ENCODE measurements at places on chromosomes 12 and 14. TPM values are rescaled to one million over a fixed set of nuclear protein-coding genes. Genes with fewer than 3 reads are reported as not detected.
A peak's percentile ranks its signal among the peaks of the same experiment; 100 is the strongest.

The SOAT2 gene
- not detected for total RNA-seq

The SLC17A8 gene
- not detected for total RNA-seq

The NID2 gene
- total RNA-seq, result 0.38 TPM

DNA sequence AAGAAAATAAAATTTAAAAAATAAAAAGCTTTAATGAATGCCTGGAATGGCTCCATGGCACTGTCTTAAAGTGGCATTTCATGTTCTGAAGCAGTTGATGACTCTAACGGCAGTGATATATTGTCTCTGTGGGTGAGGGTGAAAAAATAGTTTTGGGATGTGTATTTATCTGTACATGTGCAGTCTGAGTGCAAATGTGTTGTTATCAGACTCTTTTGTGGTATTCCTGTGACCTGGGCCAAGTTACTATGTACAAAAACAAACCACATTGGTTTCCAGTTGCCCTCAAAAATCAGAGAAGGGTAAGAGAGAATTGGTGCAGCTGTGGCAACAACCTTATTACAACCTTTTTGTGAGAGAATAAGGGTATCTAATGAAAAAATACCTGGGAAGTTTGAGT lies 81.7 kb upstream of the CCDC91 start:
- DNase-seq, result no peak

The KSR2 gene
- not detected for total RNA-seq

DNA sequence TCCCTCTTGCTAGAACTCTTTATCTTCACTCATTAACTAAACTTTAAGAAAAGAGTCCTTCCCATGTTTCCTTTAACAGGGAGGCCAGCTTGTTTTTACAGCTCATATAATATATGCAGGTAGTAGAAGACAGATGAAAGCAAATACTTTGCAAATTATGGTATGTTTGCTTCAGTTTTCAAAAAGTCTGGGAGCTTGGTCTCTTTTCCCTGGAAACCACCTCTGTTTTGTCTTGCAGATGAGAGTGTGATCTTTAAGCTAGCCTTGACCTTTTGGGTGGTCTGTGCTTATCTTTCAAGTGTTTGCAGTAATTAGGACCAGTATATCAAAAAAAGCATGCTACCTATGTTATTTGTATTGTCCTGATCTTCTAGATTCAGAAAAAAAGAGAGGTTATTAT lies 62.7 kb downstream of the ERC1 start:
- no peak for DNase-seq

GRCh38 chr14:104773505-104774452 lies 20.8 kb downstream of the SIVA1 start:
- no peak for DNase-seq

GRCh38 chr12:79162948-79163347 lies 298.4 kb downstream of the SYT1 start:
- DNase-seq, result no peak

DNA sequence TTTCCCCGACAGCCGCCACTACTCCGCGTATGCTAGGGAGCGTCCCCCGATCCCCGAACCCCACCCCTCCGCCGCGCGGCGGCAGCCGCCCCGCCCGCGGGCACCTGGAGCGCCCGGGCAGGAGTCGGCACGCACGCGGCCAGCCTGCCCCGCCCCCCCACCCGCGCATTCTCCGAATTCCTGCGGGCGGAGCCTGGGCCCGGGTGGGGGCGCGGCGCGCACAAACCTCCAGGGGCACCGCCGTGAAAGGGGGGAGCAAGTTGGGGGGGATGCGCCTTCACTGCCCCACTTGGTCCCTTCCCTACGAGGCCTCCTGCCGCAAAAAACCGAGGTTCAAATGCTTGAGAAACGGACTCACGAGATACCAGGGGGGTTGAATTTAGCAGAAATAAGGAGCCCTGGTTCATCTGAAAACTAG lies 1.7 kb downstream of the AJUBA start:
- no peak for DNase-seq

The PDE3A gene
- total RNA-seq, result under 0.01 TPM

- DNase-seq, result no peak
Observed at GRCh38 chr12:1821805-1822204, 1.4 kb downstream of the LRTM2 start.

DNA sequence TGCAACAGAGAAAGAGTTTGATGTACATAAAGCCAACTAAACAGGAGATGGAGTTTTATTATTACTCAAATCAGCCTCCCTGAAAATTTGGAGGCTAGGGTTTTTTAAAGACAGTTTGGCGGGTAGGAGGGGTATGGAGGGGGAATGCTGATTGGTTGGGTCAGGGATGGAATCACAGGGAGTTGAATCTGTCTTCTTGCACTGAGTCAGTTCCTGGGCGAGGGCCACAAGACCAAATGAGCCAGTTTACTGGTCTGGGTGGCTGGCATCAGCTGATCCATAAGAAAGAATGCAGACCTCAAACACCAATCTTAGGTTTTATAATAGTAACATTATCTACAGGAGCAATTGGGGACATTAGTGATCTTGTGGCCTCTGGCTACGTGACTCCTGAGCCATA lies 64.9 kb downstream of the RIN3 start:
- peak; percentile 25 for DNase-seq

- DNase-seq, result no peak
Observed at GRCh38 chr14:79376557-79376956, 834.7 kb downstream of the DIO2 start.

DNA sequence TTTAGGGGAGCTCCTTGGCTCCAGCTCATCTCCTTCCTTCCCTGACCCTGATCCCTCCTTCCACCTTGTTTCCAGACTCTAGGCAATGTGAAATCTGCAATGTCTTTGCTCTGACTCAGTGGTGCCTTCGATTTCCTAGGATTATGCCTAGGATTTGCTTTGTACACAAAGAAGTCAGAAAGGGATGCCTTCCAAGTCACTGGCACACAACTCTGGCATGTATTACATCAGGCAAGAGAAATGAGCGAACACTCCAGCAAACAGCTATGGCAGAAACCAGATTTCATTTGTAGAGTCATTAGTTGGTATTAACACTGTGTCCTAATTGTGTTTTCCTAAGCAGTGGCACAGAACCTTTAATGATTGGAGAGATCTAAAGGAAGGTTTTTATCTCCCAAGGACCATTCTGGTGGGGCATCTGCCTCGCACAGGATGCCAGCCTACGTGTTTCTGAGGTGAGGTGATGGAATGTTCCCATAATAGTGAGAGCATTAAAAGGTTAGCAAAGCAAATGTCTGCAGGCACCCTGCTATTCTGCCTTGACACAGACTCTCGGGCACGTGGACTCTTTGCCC lies 84.9 kb downstream of the WSCD2 start:
- DNase-seq, result no peak

- DNase-seq, result peak; percentile 80
Observed at GRCh38 chr12:30695199-30696102, at the start of gene IPO8. Gene IPO8, minus strand, starts transcription at chr12:30695869. Its CDS starts 222 bp downstream, at chr12:30695647.

GRCh38 chr14:60304509-60304908 lies 55.5 kb downstream of the PPM1A start:
- no peak for DNase-seq

The PLA2G1B gene
- total RNA-seq, result not detected

DNA sequence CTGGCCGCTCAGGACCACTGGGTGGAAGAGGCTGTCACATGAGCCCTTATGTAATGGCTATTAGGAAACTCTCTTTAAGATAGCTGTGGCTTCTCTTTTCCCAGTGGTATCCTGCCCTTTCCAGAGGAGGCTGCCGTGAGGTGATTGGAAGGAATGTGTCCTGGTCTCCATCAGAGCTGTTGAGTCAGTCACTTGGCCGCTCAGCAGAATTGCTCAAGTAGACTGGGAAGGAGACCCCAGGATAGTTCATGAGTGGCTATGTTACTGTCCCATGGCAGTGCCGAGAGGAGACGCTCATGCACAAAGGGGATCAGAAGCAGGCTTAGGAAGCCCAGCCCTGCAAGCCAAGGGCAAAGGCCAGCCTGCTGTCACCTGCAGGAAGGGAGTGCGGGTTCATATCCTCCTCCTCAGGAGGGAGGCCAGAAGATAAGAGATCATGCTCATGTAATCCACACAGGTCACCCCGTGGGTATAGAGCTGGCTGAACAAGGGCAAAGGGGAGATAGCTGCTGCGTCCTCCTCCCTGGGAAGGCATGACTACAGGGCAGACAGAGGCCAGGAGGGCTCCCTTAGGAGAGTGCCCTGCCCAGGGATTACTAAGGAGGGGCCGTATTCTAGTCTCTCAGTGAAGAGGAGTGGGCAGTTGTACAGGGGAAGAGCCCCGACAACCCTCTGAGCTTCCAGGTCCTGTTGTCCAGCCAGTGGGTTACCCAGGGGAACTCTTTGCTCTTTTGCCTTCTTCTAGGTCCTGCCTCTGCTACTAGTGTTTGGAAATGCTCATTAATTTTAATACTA lies 137.0 kb upstream of the MAX start:
- DNase-seq, result peak; percentile 22

DNA sequence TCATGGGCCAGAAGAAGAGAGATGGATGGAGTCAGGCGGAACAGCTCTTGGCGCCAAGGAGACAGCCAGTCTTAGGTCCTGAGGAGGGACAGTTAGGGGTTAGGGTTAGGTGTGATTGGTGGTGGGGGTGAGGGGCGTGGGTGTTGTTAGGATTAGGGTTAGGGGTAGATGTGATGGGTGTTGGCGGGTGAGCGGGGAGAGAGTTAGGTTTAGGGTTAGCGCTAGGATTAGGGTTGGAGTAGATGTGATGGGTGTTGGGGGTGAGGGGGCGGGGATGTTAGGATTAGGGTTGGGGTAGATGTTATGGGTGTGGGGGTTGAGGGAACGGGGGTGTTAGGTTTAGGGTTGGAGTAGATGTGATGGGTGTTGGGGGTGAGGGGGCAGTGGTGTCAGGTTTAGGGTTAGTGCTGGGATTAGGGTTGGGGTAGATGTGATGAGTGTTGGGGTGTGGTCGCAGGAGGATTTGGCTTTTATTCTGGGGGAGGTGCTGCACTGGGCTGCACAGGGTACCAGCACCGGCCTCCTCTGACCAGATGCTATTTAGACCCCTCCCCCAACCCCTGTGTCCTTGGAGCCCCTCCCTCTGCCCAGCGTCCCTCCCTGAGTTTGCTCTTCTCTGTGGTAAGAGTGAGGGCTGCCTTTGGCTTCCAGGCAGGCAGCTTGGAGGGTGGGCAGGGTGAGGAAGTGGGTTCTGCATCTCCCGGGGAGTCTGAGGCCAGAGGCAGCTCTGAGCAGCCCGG lies 35.6 kb upstream of the FBRSL1 start:
- no peak for DNase-seq

- peak; percentile 12 for DNase-seq
Observed at GRCh38 chr12:81303935-81304334, 226.1 kb downstream of the ACSS3 start.

DNA sequence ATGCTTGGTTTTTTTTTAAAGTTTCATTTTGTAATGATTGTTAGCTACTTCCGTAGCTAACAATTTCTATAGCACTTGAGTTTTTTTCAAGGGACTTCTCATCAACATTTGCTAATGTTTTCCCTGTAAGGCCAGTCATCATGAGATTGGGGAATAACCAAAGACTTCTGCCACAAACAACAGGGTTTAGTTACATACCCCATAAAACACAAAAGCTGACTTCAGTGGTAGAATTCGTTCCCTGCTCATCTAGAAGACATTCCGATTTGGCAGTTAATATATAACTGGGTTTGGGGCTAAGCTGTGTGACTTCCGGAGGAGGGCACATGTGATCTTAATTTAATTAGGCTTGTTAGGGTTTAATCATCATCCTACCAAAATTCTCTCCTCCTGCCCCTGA lies 22.9 kb downstream of the EGLN3 start:
- DNase-seq, result no peak

- DNase-seq, result no peak
Observed at GRCh38 chr14:34957771-34958286, 25.0 kb upstream of the SRP54 start.

DNA sequence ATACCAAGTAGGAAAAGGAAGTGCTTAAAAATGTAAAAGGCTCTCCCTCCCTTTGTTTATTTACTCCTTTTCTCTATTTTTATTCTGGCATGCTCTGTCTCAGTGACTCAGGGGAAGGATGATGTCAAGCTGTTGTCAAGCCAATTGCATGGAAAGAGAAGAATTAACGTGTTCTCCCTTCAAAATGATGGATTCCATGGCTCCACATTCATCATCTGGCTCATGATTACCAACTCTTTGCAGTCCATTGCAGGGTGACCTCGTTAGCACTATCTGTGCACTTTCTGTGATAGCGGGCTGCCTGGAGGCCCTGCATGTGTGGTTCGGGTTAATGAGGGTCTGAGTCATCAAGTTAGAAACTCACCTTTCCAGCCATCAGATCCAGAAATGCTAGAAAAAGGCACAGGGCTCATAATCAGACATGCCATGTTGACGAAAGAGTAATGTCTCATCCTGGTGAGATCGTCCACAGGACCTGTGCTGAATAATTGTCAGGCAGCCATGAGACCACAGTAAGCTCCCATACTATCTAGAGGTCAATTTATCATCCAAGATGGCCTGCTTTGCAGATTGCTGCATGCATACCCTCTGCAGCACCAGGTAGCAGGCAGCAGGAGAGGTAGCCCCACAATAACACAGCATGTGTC lies 79.2 kb upstream of the BTG1 start:
- DNase-seq, result peak; percentile 89

DNA sequence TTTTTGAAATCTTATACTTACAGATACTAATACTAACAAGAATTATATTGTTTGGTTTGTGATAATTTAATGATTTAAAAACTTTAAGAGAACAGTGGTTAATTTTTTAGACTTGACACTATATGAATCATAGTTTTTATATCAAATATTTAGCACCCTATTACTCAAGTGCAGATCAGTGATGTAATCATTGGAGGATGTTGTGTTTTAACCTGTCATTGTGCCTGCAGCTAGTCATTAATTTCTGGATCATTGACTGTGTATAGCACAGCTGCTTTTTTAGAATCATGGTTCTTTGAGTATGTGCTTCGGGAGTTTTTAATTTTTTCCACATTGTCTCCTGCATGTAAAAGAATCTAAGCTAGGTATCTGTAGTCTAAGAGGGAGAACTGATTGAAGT lies 17.3 kb downstream of the ARID4A start:
- DNase-seq, result peak; percentile 89

GRCh38 chr12:90331821-90332220 lies 623.2 kb downstream of the CCER1 start:
- no peak for DNase-seq

The AKAP3 gene
- total RNA-seq, result 0.53 TPM

DNA sequence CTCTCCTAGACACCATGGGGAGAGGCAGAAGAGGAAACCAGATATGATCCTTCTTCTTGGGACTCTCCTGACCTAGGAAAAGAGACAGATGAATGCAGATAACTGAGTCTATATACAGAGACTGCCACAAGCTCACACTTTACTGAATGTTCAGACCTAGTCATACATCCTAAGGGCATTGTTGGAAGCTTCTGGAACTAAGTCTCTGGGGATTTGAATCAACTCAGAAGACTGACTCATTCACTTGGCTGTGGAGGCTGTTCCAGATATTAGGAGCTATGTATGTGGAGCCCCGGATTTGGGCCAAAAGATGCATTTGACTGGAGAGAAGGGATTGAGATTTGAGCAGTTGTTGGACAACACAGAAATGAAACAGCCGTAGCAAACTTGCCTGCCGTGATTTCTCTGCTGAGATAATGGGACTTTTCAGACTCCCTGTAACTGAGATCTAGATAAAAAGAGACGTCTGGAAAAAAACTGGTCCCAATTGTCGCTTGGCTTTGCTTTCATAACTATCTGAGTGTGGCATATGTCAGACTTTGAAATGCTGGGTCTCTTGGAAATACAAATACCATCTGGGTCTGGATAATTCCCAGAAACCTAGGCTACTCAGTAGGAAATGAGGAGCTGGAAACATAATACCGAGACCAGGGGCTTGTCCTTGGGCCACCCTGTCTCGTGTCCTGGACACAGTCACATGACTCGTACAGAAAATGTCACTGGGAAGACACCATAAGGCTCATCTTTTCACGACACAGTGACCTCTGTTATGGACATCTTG lies 396.8 kb downstream of the NUAK1 start:
- peak; percentile 92 for DNase-seq

- DNase-seq, result peak; percentile 89
Observed at GRCh38 chr12:84969226-84969625, 56.6 kb upstream of the SLC6A15 start.

GRCh38 chr12:67650388-67651131 lies 2.0 kb downstream of the DYRK2 start:
- DNase-seq, result no peak

Data from bronchial epithelial cell (primary cell).